ENCODE measurements at places on chromosomes 13 and 19.

DNA sequence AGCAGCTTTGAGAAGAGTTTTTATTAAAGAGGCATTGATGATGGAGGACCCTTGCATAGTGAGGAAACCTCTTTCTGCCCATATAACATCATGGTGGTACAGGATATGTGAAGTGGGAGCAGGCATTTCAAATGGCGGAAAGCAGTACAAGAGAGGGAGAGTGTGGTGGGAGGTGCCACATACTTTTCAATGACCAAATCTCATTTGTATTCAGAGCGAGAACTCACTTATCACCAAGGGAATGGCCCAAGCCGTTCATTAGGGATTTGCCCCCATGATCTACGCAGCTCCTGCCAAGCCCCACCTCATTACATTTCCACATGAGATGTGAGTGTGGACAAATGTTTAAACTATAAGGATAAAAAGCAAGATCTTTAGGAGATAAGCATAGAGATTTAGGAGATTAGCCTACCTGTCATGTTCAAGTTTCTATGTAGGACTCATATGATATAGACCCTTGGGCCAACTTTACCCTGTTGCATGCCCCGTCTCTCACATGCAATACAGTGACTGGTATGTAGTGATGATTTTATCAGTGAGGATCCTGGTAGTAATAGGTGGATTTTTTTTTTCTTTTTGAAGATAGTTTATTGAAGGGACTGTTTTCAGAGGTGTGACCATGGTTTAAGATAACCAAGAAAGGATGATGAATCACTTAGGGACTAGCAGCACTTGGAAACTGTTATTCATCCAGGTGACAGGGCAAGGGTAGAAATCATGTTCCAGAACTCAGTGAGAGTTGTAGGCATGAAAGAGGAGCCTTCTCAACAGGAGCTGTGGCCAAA, 38.3 kb downstream of the DNAJC15 start:
- DNase-seq = no peak

DNA sequence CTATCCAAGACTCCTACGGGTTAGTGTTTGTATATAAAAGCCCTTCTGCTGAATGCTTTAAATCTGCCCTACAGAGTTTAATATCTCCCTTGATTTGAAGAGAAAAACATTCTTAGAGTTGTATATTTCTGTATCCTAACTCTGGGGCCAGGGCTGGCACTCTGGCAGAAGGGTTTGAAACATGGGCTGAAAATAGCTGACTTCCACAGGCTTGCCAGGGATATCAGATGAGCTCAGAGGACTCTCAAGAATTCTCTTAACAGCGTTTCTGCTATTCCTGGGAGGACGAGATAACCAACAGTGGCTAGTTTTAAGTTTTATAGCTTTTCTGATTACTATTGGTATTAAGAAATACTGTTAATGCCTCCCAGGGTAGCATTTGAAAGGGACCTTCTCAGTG, 127.5 kb downstream of the LIG4 start:
- no peak for DNase-seq

- no peak for DNase-seq
Observed at GRCh38 chr13:26996965-26997752, 174.5 kb downstream of the USP12 start.

GRCh38 chr19:15466851-15467733, 2.7 kb upstream of the RASAL3 start:
- DNase-seq = peak; percentile 72

DNA sequence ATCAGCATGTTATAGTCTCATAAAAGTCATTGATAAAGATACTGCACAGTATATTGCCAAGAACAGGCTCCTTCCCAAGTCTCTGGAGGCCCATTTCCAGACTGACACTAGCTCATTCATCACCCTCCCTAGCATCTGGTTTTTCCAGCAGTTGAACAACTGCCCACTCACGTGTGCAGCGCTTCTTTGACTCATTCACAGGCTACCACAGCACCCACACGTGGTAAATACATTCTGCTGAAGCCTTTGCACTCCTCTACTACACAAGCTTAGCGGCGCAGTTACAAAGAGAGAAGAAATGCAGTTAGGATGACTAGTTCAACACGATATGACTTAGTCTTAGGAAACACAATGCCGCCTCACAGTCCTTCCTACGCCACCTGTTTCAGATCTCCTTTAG, 87.7 kb downstream of the DOCK9 start:
- peak; percentile 53 for DNase-seq

- no peak for DNase-seq
Observed at GRCh38 chr19:55389386-55390317, 3.9 kb downstream of the RPL28 start.

DNA sequence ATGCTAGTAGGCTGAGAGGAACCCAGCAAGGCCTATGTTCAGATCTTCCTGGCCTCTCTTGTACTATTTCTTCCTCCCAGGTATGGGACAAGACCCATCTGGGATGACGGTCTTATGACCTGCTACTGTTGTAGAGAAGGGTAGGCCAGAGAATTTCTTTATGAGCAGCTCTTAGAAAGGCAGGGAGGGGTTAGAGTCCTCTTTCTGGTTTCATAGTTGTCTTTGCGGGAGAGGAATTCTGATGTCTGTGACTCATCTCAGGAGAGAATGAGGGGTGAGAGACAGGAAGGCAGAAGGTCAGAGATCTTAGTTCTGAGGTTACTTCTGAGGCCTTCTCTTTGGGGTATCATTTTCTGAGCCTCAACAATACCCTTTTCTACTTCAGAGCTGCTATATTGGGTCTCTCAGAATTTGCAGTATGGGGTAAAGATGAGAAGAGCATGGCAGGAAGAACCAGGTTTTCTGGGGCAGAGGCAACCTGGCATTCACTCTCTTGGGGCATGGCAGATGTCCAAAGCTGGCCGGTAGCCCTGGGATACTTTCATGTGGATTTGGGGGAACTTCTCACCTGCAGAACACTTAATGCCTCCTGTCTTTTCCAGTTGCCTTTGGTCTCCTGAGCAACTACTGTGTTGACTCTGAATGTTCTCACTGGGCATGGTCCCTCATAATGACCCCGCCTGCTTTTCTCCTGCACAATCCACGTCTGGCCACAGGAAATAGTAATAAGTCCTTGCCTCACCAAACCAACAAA, 154.4 kb downstream of the GGACT start:
- DNase-seq = peak; percentile 19

GRCh38 chr13:50229960-50230661, 214.9 kb downstream of the KCNRG start:
- DNase-seq = peak; percentile 81

GRCh38 chr19:4730740-4731171, 7.1 kb upstream of the DPP9 start:
- no peak for DNase-seq

DNA sequence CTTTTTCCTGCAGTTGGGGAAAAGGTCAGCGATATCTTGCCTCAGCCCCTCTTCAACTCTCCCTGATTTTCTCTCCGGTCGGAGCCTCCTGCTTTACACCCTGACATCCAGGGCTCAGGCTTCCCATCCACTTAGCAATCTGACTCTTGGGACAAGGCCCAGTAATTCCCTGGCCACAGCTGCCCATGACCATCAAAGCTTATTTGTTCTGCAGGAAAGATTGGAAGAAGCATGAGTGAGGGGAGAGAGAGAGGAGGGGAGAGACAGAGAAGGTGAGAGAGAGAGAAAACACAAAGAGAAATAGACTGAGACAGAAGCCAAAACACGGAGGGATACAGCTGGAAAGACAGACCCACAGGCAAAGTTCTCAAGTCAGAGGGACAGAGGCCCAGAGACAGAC, 13.7 kb downstream of the SYT3 start:
- no peak for DNase-seq

DNA sequence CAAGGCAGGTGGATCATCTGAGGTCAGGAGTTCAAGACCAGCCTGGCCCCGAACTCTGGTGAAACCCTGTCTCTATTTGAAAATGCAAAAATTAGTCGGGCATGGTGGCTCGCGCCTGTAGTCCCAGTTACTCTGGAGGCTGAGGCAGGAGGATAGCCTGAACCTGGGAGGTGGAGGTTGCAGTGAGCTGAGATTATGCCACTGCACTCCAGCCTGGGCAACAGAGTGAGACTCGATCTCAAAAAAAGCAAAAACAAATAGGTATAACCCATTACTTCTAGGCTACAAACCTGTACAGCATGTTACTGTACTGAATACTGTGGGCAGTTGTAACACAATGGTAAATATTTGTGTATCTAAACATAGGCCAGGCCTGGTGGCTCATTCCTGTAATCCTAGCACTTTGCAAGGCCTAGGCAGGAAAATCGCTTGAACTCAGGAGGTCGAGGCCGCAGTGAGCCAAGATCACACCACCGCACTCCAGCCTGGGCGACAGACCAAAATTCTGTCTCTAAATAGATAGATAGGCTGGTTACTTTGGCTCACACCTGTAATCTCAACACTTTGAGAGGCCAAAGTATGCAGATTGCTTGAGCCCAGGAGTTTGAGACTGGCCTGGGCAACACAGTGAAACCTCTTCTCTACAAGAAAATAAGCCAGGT, 63.5 kb downstream of the MYO9B start:
- no peak for DNase-seq

DNA sequence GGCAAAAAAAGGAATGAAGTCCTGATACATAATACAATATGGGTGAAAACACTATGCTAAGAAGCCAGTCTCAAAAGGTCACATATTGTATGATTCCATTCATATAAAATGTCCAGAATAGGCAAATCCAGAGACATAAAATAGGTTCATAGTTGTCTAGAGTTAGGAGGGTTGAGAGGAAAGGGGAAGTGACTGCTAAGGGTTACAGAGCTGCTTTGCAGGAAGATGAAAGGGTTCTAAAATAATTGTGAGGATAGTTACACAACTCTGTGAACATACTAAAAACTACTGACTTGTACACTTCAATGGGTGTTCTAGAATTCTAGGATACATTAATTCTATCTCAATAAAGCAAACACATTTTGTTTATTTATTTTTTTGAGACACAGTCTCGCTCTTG, 25.7 kb downstream of the CAB39L start:
- DNase-seq = no peak
